Thyroid gland (tissue), 4 donors: ENCODE measurements at places on chromosomes 7 and 10. TPM values are rescaled to one million over a fixed set of nuclear protein-coding genes. Genes with fewer than 3 reads are reported as not detected.

The NXPH1 gene
- total RNA-seq = not detected

The SPDYE8 gene
- not detected for total RNA-seq

The CACNB2 gene
- 13.9 TPM for total RNA-seq

- H3K27ac ChIP-seq = no peak overlapping the region
- no peak for DNase-seq
- peaks cover 28% of the 10 kb centered on the region for H3K4me1 ChIP-seq
- no peaks in the 10 kb centered on the region for H3K27me3 ChIP-seq
- no peak overlapping the region for H3K4me3 ChIP-seq
Observed at GRCh38 chr7:69657985-69658384, 59.7 kb downstream of the AUTS2 start.
